ENCODE measurements at places on chromosomes 12 and 14.

DNA sequence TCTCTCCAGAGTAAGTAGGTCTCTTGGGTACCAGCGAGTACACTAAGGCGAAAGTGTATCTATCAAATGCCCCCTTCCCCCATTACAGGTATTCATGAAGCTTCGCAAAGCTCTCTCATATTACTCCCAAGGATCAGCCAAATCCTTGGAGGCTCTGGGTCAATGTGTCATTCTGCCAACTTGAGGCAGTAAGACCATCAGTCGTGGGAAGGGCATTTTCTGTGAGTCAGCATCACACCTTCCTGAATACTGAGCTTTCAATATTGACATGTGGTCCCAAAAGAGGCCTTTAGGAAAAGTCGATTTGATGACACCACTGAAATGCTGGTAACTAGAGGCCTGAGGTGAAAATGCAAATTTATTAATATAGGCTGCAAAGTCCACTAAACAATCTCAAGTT lies 323.9 kb downstream of the LRIG3 start:
- DNase-seq: no peak

GRCh38 chr12:8987163-8987562 lies 2.2 kb upstream of the KLRG1 start:
- no peak for DNase-seq

GRCh38 chr12:119461636-119462214 lies 127.2 kb downstream of the CCDC60 start:
- no peak for DNase-seq

GRCh38 chr12:39125566-39125965 lies 220.2 kb upstream of the CPNE8 start:
- DNase-seq: no peak

DNA sequence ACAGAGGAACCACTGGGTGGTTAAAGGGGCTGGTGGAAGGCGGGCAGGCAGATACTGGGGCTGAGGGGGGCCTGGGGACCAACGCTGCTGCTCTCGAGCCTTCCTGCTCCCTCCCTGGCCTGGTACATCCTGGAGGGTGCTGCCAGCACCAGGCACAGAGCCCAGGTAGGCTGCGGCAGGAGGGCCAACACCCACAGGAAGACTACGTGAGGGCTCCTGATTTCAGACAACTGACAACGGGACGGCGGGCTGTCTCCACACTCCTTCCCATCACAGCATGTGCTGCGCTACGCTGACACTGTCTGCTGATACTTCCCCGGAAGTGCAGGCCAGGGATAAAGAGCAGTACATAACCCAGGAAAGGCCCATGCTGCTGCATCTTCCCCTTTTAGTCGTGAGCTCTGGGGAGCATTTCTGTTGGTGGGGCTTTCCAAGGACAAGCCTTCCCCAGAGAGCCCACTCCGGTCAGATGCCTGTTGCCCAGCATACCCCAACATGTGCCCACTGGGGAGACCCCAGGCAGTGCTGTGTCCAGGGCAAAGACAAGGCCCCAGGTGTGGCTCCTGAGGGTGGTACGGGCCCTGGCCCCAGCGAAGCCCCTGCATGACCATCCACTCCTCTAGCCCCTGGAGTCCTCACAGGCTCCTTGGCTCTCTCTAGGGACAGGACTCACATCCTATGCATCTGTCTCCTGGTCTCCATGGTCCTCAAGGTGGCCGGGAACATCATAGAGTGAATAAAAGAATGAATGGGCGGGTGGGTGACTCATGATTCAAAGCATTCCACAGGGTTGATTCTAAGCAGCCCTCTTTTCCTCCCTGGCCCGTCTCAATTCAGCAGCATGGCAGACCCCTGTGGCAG lies 38.0 kb downstream of the CHGA start:
- no peak for DNase-seq

- DNase-seq: no peak
These were observed 89.0 kb downstream of the BORCS5 start for GRCh38 chr12:12445882-12446181.

GRCh38 chr12:88144037-88144436 lies 1.9 kb downstream of the TMTC3 start:
- DNase-seq: no peak

- no peak for DNase-seq
These were observed 85.6 kb downstream of the FOXN3 start for GRCh38 chr14:89331398-89331797.
